T-cell (primary cell): ENCODE measurements at places on chromosomes 1 and 21. TPM values are rescaled to one million over a fixed set of nuclear protein-coding genes. Genes with fewer than 3 reads are reported as not detected.

- no peak overlapping the region for H3K4me3 ChIP-seq
- no peaks in the 10 kb centered on the region for H3K27me3 ChIP-seq
- peaks cover 53% of the 10 kb centered on the region for H3K36me3 ChIP-seq
Observed at GRCh38 chr1:42927274-42927841, 31.3 kb downstream of the SLC2A1 start.

DNA sequence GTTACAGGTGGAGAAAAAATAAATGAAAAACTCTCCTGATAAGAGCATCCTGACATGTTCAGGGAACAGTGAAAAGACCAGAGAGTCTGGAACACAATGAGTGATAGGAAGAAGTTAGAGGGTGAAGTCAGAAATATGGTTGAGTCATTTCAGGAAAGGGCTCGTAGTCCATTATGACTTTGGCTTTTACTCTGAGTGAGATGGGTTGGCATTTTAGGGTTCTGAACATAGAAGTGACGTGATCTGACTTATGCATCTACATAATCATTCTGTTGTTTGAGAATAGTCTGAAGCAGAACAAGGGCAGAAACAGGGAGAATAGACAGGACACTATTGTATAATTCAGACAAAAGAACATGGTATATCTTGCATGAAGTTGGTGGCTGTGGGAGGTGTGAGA, 5.8 kb downstream of the HMCN1 start:
- no peaks in the 10 kb centered on the region for H3K36me3 ChIP-seq
- no peak overlapping the region for H3K27ac ChIP-seq
- no peaks in the 10 kb centered on the region for H3K4me1 ChIP-seq
- H3K27me3 ChIP-seq: peaks cover 2% of the 10 kb centered on the region
- H3K4me3 ChIP-seq: no peak overlapping the region
- no peak for DNase-seq

DNA sequence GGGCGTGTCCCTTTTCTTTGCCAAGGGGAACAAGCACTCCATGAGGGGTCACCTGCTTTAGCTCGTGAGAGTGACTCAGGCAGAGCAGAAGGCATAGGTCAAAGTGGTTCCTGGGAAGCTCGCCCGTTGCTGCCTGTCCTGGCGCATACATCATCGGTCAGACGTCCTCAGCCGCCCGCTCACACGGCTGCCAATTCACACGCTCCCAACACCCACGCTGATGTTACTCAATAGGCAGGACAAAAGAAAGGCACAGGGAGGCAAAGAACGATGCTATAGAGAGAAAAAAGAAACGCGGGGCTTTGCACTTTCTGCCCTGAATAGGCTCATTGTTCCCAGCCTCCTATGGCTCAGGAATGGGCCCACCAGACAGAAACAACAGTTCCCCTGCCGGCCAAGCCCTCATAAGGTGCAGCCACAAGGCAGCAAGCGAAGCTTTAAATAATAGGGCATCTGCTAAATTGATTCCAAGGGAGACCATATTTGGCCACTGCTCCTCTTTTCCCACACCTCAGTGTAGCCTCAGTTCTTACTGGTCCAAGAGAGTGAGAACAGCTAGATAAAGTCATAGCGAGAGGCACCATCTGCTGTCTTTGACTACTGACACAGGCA, 38.7 kb downstream of the VTCN1 start:
- no peaks in the 10 kb centered on the region for H3K27me3 ChIP-seq
- H3K27ac ChIP-seq: no peak overlapping the region
- H3K4me3 ChIP-seq: no peak overlapping the region
- no peaks in the 10 kb centered on the region for H3K4me1 ChIP-seq
- no peak for DNase-seq

CFHR4 gene
- not detected for total RNA-seq

DIO1 gene
- total RNA-seq: not detected

CELA2A gene
- 1.8 TPM for total RNA-seq

RCC2 gene
- 35.9 TPM for total RNA-seq

DNA sequence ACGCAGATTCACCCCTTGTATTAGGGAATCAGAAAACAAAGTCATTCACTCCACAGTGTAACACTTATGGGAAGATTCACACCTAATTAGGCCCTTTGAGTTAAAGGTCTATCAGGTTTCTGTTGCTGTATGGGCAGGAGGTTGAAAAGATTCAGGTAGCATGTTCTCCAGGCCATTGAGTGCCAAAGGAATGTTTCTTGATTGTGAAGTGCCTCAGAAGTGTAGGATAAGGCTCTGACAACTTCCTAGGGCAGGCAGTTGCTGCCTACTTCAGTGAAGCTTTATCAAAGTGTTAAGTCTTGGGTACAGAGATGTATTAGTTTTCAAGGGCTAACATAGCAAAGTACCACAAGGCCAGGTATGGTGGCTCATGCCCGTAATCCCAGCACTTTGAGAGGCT, 48.7 kb upstream of the RGS18 start:
- H3K36me3 ChIP-seq: no peaks in the 10 kb centered on the region
- no peak overlapping the region for H3K4me3 ChIP-seq
- H3K27ac ChIP-seq: no peak overlapping the region
- DNase-seq: no peak
- H3K27me3 ChIP-seq: no peaks in the 10 kb centered on the region

TNNT2 gene
- total RNA-seq: not detected
